Ureter (tissue), 1 donor: ENCODE measurements at places on chromosomes 16 and 17. TPM values are rescaled to one million over a fixed set of nuclear protein-coding genes. Genes with fewer than 3 reads are reported as not detected.
A peak's percentile ranks its signal among the peaks of the same experiment; 100 is the strongest.

DNA sequence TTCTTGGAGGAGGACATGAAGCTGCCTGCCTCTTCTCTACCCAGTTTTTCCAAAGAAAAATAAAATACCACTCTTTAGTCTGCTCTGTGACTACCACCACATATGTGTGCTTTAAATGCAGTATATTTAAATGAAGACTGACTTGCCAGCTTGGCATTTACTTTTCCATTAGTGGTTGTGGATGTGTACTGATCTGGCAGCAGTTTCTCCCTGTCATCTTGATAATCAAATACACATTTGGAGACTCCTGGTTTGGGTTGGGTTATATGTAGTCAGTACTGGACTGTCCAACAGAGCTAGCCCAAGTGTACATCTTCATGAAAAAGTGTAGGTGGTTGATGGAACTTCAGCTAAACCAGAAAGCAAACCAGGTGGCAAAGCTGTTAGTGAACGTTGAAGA is 19.9 kb downstream of the COX10 start:
- no peak for DNase-seq

DNA sequence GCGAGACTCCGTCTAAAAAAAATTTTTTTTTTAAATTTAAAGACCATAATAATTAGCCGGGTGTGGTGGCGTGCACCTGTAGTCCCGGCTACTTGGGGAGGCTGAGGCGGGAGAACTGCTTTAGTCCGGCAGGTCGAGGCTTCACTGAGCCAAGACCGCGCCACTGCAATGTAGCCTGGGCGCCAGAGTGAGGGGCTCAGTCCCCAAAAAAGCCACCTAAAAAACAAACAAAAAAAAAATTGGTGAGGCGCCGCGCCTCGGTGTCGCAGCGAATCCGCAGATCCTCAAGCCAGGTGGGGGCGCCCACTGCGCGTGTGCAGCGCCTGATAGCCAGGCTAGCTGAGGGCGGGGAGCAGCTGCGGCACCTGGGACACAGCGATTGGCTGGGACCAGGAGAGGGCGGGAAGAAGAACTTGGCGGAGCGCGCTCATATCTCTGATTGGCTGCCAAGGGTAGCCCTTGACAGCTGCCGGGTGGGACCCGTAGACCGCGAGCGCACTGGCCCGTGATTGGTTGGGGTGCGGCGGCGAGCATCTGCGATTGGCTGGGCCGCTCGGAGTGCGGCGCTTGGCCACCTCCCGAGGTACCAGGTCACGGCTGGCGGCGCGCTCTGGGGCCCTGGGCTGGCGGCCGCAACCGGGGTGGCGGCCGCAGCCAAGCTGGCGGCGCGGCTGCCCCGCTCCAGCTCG is 9.0 kb upstream of the CLDN9 start:
- peak; percentile 96 for DNase-seq

- no peak for DNase-seq
These were observed 30.0 kb downstream of the NECAB2 start for GRCh38 chr16:83998091-83998490.

DNA sequence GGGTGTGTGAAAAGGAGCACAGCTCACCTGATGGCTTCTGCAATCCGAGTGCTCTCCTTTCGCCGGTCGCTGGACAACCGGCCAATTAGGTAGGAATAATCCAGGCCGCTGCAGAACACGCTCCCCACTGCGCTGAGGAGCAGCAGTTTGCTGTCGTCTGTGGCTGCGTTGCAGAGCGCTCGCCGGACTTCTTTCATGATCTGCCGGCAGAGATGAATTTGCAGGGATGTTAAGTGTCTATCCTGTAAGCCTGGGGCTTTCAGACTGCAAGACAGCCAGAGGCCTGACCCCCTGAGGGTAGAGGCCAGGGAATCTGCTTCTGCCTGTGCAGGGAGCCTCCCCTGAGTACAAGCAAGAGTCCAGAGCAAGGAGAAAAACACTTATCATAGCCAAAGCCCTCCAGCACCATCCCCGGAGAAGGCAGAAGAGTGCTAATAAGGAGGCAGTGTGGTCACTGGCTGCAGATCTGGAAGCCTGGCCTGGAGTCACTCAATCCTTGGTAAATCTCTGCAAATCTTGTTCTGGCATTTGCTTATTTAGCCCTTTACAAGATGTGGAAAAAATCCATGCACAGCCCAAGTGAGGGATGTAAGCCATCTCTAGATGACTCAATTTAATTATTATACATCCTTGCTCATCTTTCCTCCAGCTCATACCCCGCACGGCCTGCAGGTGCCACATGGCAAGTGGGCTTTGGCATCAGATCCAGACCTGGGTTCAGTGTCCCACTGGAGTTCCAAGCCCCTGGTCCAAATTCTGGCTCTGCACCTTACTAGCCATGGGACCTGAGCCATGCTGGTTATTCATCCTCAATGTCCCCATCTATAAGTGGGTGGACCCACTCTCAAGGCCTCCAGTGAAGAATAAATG is 80.2 kb downstream of the DYNLRB2 start:
- peak; percentile 31 for DNase-seq

GRCh38 chr16:82190386-82190785 is 20.4 kb upstream of the MPHOSPH6 start:
- DNase-seq, result no peak

- DNase-seq, result no peak
These were observed 44.6 kb downstream of the UBN1 start for GRCh38 chr16:4891886-4892216.

DNA sequence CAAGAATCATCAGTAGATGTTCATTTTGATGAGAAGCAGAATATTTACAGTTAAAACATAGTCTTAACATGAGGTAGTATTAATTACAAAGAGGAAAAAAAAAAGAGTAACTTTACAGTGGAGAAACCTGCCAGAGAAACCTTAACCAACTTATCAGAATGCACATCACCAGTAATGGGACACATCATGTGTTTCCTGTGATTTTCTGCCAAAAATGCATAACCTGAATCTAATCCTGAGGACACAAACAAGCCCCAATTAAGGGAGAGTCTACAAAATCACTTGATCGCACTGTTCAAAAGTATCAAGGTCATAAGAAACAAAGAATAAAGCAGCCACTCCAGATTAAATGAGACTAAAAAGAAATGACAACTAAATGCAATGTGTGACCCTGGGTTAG is 18.2 kb upstream of the QRICH2 start:
- DNase-seq, result no peak

DNA sequence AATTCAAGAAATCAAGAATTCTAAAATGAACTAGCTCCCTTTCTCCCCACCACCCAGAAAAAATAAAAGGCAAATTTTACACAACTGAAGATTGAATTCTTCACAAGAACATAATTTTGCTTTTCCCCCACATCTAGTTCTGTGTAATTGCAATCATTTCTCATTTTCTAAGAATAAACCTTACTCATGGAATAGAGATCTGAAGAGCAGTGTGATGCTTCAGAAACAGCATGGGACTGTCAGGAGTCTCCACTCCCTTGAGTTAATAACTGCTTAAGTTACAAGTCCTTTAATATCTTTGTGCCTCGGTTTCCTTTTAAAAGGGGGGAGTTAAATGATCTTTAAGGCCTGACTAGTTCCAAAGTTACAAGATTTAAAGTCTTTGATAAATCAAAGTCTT is 53.7 kb downstream of the CACNG1 start:
- DNase-seq, result no peak

DNA sequence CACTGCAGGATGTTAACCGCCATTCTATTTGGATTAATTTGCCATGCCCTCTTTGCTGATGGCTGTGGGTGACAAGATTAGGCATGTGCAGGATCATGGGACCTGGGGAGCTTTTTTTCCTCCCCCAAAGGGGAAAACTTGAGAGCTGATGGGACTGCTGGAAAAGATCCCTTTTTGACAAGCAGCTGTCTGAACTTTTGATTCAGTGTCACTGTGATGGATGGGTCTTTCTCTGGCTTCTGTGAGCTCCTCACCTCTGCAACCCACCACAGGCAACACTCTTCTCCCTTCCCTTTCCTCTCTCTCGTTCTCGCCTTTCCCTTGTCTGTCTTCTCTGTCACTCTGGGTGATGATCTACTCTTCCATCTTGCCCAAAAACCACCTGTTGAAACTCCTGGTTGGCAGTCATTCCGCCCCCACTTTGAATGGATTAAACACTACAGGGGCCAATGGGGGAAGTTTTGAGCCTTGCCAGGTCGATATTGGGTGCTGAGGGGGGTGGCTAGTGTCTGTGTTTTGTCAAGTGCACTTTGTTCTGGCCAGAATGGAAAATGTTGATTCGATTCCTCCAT is 3.1 kb upstream of the CANT1 start:
- DNase-seq, result no peak

- no peak for DNase-seq
These were observed 90.1 kb upstream of the CDC42EP4 start for GRCh38 chr17:73401911-73402310.

DNA sequence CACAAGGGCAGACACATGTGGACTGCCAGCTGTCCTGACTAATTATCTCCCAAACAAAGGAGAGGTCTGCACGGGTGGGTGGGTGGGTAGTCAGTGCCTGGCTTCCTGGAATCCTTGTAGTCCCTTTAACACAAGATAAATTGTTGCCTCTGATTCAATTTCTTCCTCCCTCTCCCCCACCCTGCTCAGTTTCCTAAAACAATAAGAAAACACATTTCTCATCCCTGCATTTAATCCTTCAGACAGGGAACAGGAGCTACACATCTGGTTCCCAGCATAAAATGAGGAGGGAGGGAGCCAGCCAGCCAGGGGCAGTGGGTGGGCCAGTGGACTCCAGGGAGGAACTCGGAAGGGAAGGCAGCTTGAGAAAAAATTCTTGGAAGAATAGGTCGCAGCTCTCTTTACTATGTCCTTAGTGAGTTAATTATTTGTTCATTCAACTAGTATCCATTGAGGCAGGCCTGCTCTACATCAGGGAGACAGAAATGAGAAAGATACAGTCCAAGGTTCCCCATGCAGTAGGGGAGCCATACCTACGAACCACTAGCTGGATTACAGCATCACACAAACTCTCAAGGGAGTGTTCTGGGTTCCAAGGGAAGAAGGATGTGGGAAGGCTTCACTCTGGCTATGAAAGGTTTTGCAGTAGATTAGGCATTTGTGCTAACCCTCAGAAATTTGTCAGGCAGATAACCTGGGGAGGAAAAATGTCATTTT is 58.3 kb downstream of the CCT6B start:
- peak; percentile 6 for DNase-seq

GRCh38 chr17:45748731-45749310 is 35.3 kb upstream of the CRHR1 start:
- DNase-seq, result no peak

GRCh38 chr16:84959045-84959576 is 52.2 kb downstream of the ZDHHC7 start:
- DNase-seq, result no peak

GRCh38 chr16:24010440-24011089 is 174.8 kb downstream of the PRKCB start:
- DNase-seq, result peak; percentile 81

DNA sequence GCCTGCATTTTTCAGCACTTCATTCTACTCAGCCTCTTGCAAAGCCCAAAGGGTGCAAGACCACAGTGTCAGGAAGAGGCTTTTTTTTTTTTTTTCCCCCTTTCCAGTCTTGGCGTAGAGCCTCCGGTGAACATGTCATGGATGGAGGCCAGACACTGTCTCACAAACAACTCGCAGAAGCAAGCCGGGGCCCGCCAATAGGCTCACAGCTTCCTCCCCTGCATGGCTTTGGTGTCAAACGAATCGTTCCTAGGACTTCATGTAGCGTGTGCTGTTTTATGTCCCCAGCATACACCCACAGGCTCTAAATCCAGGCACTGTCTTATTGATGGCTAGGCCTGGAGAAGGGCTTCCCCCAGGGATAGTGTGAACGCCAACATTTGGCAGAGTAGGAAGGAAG is 457.7 kb upstream of the MAF start:
- no peak for DNase-seq

GRCh38 chr17:45138911-45139532 is 3.5 kb downstream of the ACBD4 start:
- DNase-seq, result no peak

DNA sequence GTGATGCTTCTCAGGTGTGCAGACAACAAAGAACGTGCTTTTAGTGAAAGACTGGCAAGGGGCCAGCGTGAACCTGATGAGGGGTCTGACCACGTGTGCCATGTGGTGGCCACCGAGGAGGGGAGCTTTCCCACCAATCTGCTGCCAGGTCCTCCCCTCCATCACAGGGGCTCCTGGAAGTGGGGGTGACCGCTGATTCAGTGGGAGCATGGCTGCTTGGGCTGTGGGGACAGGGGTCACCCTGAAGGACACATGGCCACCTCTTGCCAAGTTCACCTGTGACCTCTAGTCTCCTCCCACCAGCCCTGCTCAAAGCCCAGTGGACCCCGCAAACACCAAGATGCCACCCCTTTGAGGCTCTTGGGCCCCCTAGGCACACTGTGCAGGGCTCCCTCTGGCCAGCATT is 37.9 kb upstream of the MTSS2 start:
- no peak for DNase-seq

DNA sequence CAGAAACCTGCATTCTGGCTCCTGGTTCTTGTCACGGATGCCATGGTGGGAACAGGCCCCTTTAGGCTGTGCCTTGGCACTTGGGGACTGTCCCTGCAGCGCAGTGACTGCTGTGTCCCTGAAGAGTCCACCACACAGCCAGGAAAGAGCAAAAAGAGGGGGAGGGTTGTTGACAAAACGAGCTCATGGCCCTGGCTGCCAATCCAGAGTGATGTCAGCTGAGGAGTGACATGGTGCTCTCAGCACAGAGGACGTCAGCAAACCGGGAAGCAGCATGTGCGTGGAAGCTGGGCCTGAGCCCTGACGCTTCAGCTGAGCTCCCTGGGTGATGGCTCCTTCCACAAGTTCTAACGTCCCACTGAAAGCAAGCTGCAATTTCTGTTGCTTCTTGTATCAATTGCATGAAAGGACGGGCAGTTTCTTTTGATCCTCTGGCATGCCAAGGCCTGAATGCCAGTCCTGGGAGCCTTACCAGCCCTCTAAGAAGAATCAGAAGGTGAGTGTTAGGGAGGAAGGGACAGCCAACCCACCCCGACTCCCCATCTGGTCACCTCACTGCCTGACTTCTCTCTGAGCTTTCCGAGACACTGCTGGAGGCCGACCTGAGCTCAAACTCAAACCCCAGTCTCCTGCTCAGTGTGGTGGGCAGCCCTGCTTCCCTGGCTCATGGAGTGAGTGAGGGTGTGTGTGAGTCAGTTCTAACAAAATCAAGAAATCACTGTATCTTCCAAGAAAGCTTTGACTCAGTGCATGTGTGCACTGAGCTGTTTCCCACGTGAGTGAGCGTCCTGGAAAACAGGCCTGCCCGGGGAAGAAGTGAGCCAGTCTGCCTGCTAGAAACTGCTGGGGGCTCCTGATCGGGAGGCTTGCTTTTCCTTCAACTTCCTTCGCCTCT is 14.7 kb upstream of the WNT3 start:
- DNase-seq, result no peak

GRCh38 chr16:49462362-49462988 is 88.9 kb downstream of the C16orf78 start:
- DNase-seq, result no peak

GRCh38 chr17:68768804-68769203 is 167.6 kb upstream of the FAM20A start:
- no peak for DNase-seq

GRCh38 chr17:4215882-4216570 is 47.8 kb downstream of the ANKFY1 start:
- DNase-seq, result no peak

TMEM235 gene
- total RNA-seq, result not detected

CLEC3A gene
- total RNA-seq, result not detected

NGFR gene
- 10.0 TPM for total RNA-seq

JPT2 gene
- 108 TPM for total RNA-seq

VMO1 gene
- 0.89 TPM for total RNA-seq

LCMT1 gene
- total RNA-seq, result 40.1 TPM
